SK-MEL-5 (cell line): ENCODE measurements at places on chromosomes 2 and 18. TPM values are rescaled to one million over a fixed set of nuclear protein-coding genes. Genes with fewer than 3 reads are reported as not detected.

- DNase-seq: peak; percentile 88
Observed at GRCh38 chr18:79393635-79394533, 1.8 kb upstream of the NFATC1 start.

DNA sequence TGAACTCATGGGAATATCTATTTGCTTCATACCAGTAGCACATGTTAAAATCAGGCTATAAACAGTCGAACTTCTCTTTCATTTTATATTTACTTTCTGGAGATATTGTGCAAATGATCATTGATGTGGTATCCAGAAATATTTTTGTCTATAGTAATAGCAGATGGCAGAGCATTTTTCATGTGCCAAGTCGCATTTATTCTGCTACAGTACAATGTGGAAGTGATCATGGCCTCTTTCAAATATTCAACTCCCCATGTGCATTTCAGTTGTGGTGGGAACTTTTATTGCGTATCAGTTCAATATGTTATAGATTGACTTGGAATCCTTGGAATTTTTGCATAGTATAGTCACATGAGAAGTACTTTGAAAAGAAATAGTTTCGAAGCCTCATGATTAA lies 57.4 kb downstream of the RHBDD1 start:
- no peak for DNase-seq

GRCh38 chr2:229344151-229344551 lies 73.1 kb upstream of the PID1 start:
- no peak for DNase-seq

DNA sequence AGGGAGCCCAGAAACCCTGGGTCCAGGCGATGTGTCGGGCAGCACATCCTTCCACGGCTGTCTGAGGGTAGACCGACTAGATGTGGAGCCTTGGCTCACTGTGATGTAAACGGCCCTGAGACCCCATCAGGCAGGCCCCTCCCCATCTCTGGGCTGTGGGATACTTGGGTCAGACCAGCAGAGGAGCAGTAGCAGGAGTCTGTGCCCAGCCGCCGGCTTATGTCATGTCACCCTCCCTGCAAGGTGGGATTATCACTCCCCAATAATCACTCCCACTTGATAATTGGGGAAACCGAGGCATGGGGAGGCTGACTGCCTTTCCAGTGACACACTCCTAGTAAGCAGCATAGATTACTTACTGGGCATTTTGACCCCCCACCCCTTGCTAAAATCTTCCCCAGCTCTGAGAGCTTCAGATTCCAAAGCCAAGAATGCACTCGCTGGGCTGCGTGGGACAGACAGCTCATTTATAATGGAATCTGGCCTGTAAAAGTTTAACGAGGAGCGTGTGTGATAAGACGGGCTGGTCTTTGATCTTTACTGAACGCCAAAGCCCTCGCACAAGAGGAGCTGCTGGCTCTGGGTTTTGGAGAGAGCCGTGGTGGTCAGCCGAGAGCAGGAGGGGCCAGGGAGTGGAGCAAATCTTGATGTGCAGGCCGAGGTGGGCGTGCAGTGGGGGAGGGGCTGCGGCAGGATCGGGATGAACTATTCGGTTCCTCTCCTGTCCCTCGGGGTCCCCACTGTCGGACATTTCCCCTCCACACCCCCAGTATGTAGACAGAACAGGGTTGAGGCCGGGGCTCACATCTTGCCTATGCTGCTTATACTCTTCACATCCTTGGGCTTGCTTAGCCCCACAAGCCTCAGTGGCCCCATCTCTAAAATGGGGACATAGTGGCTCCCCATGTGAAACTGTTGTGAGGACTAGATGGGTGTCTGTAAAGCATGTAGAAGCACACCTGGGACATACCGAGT lies 200.0 kb downstream of the GLI2 start:
- no peak for DNase-seq

GRCh38 chr2:217792626-217793527 lies 209.9 kb downstream of the TNS1 start:
- no peak for DNase-seq

DNA sequence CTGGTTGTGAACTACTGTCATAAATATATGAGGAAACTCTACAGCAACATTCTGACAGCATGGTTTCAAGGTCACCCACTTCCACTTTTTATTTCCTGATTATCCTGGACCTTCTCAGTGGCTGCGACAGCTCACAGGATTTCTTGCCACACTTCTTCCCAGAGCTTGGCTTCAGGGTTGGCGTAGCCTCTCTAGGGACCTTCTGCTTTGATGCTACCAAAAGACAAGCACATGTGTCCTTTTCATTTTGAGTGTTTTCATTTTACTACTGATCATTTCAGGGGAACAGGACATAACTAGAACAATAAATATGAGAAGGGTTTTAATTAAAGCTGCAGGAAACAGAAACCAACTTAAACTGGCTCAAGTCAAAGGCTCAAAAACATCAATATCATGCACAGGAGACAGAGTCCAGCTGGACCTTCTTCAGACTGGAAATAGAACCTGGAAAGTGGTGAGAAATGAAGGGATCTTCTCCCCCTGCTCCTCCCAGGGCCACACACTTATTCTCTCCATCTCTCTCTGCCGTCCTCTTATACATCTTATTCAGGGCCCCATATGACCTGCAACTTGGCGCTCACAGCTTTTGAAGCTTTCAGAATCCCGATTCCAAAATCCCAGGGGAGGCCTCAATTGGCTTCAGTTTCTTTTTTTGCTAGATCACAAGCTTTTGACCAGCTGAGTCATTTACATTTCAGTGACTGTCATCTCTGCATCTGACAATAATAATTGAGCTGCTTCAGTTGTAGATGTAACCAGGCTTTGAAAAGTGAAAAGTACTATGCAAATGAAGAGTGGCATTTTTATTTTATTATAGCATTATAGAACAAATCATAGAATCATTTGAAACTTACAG lies 9.7 kb downstream of the VIT start:
- no peak for DNase-seq

Gene OST4
- total RNA-seq: 408 and 444 TPM in 2 replicates

Gene STAM2
- total RNA-seq: 27.3 and 27.5 TPM in 2 replicates

Gene SMARCAL1
- 6.5 and 7.3 TPM in 2 replicates for total RNA-seq
